ENCODE measurements at places on chromosomes 5 and 9.
A peak's percentile ranks its signal among the peaks of the same experiment; 100 is the strongest.

DNA sequence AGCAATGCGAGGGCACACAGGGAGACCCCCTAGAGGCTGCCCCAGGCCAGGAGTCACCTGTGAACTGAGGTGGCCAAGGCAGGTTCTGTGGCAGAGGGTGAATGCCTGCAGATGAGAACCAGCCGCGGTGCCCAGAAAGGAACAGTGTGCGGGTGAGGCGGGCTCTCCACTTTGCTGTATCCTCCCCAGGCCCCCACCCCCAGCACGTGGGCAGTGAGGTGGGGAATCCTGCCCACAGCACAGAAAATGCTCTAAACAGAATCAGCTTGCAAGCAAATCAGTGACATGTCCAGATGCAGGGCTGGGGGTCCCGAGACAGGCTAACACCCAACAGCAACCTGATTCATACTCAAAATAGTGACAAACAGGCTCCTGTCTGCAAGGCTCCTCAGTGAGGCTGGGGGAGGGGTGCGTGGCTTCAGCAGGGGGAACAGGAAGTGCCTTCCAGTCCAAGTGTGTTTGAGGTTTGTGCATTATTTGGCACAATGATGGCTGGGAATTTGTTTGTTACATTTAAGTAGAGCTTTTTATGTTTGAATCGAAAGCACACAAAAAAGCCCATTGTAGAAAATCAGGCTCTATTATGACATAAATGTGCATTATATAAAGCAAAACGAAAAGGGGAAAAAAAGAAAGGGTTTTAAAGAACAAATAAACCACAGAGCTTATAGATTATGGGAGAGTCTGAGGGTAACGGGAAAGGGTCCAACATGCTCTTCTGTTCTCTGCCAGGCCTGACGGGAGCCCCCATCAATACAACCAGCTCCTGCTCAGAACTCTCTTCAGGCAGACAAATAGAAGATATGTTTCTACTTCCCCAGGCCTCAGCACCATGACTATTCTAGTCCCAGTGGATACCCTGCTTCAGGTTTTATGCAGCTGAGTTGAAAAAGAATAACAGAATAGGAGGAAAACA is 201.3 kb downstream of the HSD17B3 start:
- DNase-seq = no peak

- no peak for DNase-seq
These were observed 21.5 kb downstream of the CCDC187 start for GRCh38 chr9:136282272-136282861.

- DNase-seq = no peak
These were observed 709 bp upstream of the GAPT start for GRCh38 chr5:58490402-58491050.

DNA sequence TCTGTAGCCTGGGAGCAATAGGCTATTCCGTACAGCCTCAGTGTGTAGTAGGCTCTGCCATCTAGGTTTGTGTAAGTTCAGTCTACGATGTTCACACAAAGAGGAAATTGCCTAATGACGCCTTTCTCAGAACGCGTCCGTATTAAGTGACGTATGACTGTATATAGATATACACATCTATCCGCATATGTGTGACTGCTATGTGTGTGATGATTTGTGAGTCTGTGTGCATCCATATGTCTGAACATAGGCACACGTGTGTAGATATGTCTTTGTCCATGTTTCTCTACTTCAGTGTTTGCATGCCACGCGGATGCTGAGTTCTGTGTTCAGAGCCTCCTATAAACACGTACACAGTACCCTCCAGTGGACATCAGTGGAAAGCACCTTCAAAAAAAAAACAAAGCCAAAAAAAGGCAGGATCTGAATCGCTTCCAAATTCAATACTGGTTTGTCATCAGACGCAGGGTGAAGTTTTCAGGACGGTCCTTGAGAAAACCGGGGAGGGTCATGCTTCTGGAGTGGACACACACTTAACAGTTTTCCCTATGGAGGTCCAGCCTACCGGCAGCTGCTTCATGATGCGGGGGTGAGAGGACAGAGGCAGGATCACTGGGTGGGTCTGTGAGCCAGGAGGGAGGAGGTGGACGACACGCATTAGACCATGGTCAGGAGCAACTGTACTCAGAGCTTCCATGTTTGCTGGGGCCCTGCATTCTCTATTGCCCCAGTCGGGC is 29.5 kb upstream of the ALDH1B1 start:
- peak; percentile 81 for DNase-seq

- peak; percentile 46 for DNase-seq
These were observed 3.2 kb upstream of the SET start for GRCh38 chr9:128685636-128686489.

GRCh38 chr5:78727786-78728761 is 79.5 kb upstream of the LHFPL2 start:
- DNase-seq = no peak

DNA sequence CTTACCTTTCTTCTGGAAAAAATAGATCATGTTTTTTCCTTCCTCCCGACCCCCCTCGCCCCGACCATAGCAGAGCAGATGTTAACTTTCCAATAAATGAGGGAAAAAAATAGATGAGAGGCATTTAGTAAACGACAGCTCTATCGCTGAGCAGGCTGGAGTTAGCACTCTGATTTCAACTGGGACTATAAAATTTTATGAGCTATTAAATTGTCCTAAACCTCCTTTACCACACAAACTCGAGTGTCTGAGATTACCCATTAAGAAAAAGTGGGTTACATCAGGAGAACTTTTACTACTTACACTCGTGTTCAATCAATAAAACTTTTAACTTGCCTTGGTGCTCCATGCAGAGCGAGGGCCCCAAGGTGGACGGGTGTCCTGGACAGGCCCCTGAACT is 59.8 kb upstream of the RNU6ATAC start:
- no peak for DNase-seq

- no peak for DNase-seq
These were observed 9.9 kb upstream of the PHYHD1 start for GRCh38 chr9:128910906-128911305.

- DNase-seq = no peak
These were observed 1051.5 kb upstream of the C9orf72 start for GRCh38 chr9:28624771-28625170.

GRCh38 chr5:38166832-38167231 is 91.5 kb upstream of the EGFLAM start:
- DNase-seq = no peak

Measured in iris pigment epithelial cell (primary cell).